Uterine smooth muscle cell (primary cell): ENCODE measurements at places on chromosomes 11 and 22. TPM values are rescaled to one million over a fixed set of nuclear protein-coding genes. Genes with fewer than 3 reads are reported as not detected.

SCGB1A1 gene
- total RNA-seq, result not detected in 2 replicates

DYNC2H1 gene
- 69.8 and 91.6 TPM in 2 replicates for total RNA-seq

CSRP3 gene
- total RNA-seq, result not detected in 2 replicates

LGALS12 gene
- total RNA-seq, result not detected in 2 replicates

LIPT2 gene
- 3.0 and 4.8 TPM in 2 replicates for total RNA-seq

SMCO4 gene
- total RNA-seq, result 8.7 and 13.9 TPM in 2 replicates

CDON gene
- total RNA-seq, result 5.2 and 13.0 TPM in 2 replicates

LMNTD2 gene
- 0.11 and 0.62 TPM in 2 replicates for total RNA-seq

WBP2NL gene
- total RNA-seq, result 0.11 and 0.50 TPM in 2 replicates

DRAP1 gene
- total RNA-seq, result 313 and 580 TPM in 2 replicates

CDHR5 gene
- not detected in 2 replicates for total RNA-seq

SEC14L6 gene
- 1.4 and 1.7 TPM in 2 replicates for total RNA-seq

HEPHL1 gene
- 0.11 TPM in 1 of 2 replicates, not detected in the other for total RNA-seq

TRIM77 gene
- not detected in 2 replicates for total RNA-seq

MUC15 gene
- total RNA-seq, result not detected in 2 replicates

POLR3H gene
- 15.5 and 19.3 TPM in 2 replicates for total RNA-seq

PHF21B gene
- under 0.01 TPM in 1 of 2 replicates, not detected in the other for total RNA-seq

LRRC56 gene
- 0.62 and 0.77 TPM in 2 replicates for total RNA-seq

OR2AG2 gene
- 0.12 and 0.55 TPM in 2 replicates for total RNA-seq

APOL4 gene
- total RNA-seq, result 0.11 and 0.12 TPM in 2 replicates

OR5B21 gene
- not detected in 2 replicates for total RNA-seq

NCAM1 gene
- 32.4 and 35.1 TPM in 2 replicates for total RNA-seq

GAL3ST3 gene
- total RNA-seq, result 0.12 TPM in 1 of 2 replicates, not detected in the other

PTPRCAP gene
- total RNA-seq, result 0.44 and 0.62 TPM in 2 replicates

SLC6A5 gene
- not detected in 2 replicates for total RNA-seq

FZD4 gene
- total RNA-seq, result 14.6 and 29.1 TPM in 2 replicates

LRRC75B gene
- 6.5 and 10.1 TPM in 2 replicates for total RNA-seq

OR5L2 gene
- not detected in 2 replicates for total RNA-seq
